ENCODE measurements at places on chromosomes 1 and 21. TPM values are rescaled to one million over a fixed set of nuclear protein-coding genes. Genes with fewer than 3 reads are reported as not detected.

S100A2 gene
- 2.2 TPM for total RNA-seq

DNA sequence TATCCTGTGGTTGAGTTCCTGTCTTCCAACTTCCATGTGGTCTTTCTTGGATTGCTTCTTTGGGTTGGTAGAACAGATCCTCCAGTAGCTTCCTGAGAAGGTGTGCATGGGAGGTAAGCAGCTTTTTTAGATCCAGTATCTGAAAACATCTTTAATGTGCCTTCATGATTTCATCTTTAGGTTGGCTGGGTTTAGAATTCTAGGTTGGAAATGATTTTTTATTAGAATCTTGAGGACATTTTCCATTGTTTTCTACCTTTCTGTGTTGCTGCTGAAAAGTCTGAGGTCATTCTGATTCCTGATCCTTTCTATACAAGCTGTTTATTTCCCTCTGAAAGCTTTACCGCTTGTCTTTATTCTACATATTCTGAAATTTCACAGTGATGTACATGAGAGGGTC, 94.8 kb downstream of the PEX14 start:
- no peak for DNase-seq

DNA sequence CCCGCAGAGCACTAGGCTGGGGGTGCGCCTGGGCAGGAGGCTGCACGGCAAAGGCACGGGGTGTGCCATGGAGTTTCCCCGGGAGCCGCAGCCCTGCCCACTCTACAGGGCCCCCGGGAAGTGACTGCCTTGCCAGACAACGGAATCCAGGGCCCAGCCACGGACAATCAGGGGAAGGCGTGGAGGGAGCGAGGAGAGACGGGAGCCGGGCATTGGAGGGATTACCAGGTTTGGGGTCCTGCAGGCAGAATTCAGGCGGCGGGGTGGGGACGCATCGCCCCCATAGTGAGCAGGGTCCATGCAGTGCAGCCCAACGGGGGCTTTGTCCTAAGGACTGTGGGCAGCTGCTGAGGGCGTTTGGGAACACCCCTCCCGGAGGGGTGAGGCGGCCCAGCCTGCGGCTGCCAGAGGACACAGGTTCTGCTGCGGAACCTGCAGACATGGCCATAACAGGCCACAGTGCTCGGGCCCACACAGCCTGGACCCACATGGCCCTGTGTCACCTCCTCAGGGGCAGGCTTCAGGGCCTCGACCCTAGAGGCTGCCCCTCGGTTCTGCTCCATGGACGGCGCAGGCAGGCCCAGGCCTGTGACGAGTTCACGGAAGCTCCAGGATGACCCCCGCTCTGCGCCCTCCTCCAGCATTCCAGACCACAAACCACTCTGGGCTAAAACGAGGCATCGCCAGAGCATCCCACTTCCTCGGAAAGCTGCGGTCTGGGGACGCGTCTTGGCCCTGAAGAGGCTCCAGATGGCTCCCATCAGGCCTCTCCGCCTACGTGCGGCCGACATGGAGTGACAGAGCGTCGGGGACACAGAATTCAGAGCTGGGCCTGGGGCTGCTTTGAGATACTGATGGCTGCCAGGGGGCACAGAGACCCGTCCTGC, 54.5 kb downstream of the COL6A1 start:
- no peak for DNase-seq

- DNase-seq = no peak
Measured at GRCh38 chr1:205313563-205314308, 7.8 kb downstream of the NUAK2 start.

- DNase-seq = peak; percentile 72
Measured at GRCh38 chr1:39091845-39092645, 65.9 kb downstream of the NDUFS5 start.

DNA sequence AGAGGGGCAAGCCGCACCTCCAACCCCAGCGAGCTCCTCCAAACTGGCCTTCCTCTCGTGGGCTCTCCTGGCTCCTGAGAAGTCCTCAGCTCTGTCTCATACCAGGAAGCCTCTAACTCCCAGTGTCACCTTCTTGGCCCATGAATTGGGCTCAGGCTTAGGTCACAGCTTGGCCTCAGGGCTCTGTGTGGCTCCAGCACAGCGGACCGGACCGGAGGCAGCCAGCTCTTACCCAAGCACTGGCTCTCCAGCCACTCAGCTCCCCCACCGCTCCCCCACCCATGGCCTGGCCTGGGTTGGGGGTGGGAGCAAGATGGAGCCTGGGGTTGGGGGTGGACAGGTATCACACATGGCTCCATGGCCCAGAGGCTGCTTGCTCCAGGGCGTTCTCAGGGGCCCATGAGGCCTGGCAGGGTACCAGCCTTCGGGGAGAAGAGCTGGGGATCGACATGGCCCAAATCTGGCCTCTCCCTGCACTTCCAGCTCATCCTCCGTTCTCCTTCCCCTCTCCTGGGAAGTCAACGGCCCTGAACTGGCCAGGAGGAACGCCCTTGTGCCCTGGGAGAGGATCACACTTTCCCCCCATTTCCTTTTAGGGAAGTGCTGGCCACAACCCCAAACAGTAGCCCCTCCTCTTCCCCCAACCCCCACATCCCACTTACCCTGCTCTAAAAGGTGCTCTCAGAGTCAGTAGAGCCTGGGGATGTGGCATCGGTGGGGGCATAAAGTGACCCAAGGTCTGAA, 97.5 kb downstream of the CASZ1 start:
- DNase-seq = no peak

GBP7 gene
- total RNA-seq = not detected

RER1 gene
- 181 TPM for total RNA-seq

GRIK3 gene
- total RNA-seq = not detected
